Left renal pelvis (tissue), 4 donors: ENCODE measurements at places on chromosomes 3 and 15.

DNA sequence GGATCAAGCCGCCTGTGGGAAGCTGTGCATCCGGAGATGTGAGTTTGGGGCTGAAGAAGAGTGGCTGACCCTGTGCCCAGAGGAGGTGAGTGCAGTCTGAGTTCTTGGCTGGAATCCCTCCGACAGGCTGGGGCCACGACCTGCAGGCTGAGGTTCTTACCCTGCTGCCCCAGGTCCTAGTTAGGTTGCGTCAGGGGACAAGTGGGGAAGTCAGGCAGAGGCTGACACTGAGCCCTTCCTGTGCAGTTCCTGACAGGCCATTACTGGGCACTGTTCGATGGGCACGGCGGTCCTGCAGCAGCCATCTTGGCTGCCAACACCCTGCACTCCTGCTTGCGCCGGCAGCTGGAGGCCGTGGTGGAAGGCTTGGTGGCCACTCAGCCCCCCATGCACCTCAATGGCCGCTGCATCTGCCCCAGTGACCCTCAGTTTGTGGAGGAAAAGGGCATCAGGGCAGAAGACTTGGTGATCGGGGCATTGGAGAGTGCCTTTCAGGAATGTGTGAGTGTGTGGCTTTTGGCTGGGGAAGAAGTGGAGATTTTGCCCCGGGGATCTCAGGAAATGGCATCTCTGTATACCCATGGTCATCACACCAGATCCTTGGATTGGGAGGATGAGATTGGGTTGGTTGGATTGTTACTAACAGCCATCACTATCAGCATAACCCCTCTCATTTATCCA is 1.3 kb downstream of the PPM1M start:
- DNase-seq, result no peak

DNA sequence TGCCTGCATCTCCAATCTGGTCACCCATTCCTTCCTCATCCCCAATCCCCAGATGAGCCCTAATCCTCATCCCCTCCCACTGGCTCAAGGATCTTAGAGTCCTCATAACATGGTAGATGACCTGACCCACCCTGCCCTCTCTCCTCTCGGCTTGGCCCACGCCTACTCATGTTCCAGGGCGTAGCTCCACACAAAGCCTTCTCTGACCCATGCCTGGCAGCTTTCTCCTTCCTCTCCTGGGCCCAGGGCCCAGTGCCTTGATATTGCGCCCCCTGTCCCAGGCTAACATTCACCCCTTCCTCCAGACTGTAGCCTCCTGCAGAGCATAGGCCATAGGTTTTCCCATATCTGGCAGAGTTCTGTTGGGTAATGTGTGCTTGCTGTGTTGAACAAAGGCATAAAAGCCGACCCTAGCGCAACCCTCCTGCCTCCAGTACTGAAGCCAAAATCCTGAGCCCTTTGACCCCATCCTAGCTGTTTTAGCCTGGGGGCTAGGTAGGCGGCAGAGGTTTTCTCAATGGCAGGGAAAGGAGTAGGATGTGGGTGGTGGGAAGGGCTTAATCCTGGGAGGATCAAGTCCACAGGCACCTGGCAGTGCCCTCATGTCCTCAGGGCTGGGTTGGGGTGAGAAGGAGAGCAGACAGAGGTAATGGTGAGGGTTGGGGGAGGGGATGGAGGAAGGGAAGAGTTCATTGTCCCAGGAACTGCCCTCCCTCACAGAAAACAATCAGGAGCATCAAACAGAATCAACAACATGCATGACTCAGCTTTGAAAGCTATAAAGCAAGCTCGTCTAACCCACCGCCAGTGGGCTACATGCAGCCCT is 35.5 kb downstream of the MESD start:
- no peak for DNase-seq

DNA sequence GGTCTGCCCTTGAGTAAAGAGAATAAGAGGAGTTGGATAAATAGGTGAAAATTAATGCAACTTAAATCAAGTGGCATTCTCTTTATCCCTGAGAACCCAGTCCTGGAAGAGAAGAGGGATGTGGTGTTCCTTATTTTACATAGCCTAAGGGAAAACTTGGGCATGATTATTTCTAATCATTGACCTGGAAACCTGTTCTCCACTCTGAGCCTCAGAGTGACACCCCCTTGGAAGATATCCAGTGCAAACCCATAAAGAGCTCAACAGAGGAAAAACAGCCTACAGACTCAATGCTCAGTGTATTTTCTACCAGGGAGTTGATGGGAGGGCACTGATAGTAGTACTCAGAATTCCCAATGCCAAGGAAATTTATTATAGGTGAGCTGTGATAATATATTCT is 22.0 kb downstream of the SLC15A2 start:
- DNase-seq, result no peak

- no peak for DNase-seq
Observed at GRCh38 chr3:179149406-179149867, 1.3 kb downstream of the PIK3CA start.

- no peak for DNase-seq
Observed at GRCh38 chr15:33440900-33441299, 130.1 kb downstream of the RYR3 start.

- DNase-seq, result no peak
Observed at GRCh38 chr15:61038387-61038786, 190.7 kb downstream of the RORA start.

- no peak for DNase-seq
Observed at GRCh38 chr15:97706059-97706458, 254.4 kb upstream of the ARRDC4 start.

DNA sequence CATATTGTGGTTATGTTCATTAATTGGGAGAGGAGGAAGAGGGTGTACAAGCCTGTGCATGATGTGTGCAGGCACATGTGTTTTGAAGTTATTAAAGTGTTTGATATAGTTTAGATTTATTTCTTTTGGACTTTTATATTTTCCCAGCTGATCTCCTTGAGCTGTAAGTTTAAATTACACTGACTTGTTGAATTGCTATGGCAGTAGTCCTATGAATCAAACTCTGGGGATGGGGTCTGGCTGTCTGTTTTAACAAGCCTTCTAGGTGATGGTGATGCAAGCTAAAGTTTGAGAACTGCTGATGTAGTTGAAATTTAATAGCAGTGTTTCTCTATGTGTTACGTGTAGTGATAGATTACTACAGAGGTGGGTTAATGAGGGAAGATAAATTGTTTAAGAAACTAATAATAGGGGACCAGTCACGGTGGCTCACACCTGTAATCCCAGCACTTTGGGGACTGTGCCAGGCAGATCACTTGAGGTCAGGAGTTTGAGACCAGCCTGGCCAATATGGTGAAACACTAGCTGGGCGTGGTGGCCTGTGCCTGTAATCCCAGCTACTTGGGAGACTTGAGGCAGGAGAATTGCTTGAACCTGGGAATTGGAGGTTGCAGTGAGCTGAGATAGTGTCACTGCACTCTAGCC is 7.0 kb downstream of the ARIH1 start:
- DNase-seq, result no peak

DNA sequence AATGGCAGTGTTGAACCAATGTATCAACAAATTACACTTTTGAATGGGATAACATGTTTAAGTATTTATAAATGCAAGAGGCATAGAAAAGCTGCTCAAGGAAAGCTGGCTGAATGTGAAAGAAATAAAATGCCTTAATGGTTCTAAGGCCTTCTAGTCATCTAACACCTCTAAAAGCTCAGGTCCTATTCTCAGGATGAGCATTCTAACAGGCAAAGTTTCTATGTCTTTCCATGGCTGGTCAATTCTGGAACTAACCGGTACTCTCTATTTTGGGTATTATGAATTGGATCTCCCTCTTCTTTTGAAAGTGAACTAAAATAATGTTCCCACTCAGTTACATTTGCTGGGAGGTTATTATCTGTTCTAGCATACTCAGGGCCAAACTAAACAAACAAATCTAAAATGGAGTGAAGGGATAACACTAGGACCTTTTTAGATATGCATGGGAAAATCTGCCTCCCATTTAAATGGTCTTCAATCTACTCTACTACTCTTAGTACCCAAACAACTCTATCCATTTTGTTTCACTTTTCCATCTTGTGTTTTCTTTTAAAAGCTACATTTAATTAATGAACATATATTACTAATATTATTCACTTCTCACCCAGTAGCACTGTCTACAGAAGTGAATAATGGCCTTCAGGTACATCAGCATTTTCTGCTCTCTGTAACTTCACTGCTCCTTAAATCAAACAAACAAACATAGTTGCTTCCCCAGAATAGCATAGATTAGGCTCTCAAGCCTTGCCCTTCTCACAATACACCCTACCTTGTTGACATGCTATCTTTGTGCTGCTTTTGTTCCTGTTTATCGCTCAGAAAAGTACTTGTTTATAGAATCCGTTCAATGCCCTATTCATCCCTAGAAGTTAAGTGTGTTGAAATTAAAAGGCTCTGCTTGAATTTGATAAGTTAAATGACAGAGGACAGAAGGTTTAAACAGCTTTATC is 46.4 kb downstream of the CBLB start:
- no peak for DNase-seq

GRCh38 chr3:190338717-190339116 is 16.5 kb upstream of the CLDN1 start:
- DNase-seq, result no peak

DNA sequence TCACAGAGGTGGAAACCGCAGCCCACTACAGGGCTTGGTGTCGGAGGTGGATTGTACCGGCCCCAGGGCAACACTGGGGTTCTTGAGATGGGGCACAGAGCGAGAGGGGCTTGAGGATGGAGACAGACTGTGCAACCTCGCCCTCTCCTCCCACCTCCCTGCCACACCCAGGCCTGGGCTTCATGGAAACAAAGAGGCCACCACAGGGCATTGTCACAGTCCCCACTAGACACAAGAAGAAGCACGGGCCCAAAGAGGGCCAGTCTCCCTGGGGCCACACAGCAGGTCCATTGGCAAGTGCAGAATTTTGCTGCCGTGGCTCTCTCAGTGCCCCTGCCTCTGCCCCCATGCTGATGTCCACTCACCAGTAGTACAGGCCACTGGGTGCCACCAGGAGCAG is 4.1 kb upstream of the CALML4 start:
- DNase-seq, result no peak

DNA sequence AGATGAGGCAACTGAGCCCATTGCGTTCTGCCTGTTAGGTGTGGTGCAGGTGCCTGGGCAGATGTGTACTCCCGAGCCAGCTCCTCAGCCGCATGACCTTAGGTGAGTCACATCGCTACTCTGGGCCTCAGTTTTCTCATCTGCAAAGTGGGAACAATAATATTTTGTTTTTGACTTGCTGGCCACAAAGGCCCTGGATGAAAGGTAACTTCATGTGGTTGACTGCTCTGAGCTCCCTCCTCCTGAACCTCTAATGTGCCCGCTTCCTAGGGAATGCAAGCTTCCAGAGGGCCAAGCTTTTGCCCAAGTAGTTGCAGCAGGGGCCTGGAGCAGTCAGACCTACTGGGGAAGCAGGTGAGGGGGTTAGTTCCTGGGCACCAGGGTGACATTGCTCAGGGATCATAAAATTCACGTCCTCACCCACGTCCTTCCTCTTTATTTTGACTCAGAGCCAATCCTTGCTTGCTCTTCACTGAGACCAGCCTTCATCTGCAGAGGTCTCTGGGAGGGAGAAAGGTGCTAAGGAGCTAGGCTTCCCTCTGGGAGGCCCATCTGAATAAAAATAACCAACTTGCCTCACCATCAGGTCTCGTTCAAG is 149.0 kb upstream of the TLE3 start:
- DNase-seq, result no peak
